KBM-7 (cell line): ENCODE measurements at places on chromosomes 7 and 10.

- no peak for DNase-seq
Measured at GRCh38 chr7:134818613-134819345, 39.3 kb downstream of the CALD1 start.

GRCh38 chr7:10075866-10076265, 897.8 kb upstream of the PHF14 start:
- DNase-seq: no peak

- no peak for DNase-seq
Measured at GRCh38 chr7:55591282-55591931, 19.1 kb upstream of the VOPP1 start.

GRCh38 chr10:103855852-103856796, 748 bp upstream of the SH3PXD2A start:
- DNase-seq: no peak

DNA sequence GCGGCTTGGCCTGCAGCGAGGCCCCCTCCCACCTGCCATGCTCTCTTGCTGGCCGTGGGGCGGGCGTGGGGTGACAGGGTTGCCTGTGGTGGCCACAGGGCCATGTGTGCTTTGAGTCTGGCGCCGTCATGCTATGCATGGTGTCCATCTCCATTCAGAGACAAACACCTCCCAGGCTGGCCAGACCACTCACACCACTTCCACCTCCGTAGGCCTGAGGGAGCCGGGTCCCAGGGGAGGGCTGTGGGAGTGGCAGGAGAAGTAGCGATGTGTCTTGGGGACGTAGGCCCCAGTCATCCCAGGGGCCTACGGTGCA, 65.5 kb downstream of the DNAJB6 start:
- no peak for DNase-seq

DNA sequence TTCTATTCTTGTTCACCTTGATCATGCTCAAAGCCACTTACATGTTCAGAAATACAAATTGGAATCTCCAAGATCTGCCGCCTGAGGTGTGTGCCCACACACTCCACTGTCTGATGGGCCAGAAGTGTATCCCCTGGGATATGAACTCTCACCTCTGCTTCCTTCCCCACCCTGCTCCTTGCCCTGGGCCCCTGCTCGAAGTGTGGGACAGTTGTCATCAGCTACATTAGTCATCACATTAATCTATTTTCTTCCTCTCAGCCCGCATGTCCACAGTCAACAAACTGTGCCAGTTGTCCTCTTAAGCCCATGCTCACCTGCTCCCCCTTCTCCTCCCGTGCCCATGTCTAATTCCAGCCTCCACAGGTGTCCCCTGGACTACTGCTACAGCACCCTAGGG, 154.7 kb downstream of the PTPN20 start:
- no peak for DNase-seq

- DNase-seq: no peak
Measured at GRCh38 chr7:46707973-46708372, 786.9 kb upstream of the IGFBP3 start.

DNA sequence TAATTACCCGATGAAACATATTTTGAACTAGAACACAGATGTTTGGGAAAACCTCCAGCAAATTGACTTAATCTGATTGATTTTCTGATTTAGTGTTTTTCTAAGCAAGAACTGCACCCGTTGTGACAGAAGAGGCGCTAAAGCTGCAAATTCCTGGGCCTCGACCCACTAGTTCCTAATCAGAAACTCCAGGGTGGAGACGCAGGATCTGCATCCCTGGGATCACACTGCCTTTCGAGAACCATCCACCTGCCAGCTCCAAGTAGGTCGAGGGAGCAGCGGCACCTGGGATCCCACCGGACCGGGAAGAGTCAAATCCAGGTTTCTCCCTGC, 136.8 kb upstream of the CDCA7L start:
- DNase-seq: no peak

- no peak for DNase-seq
Measured at GRCh38 chr7:77265666-77266065, 66.0 kb upstream of the FGL2 start.

- DNase-seq: no peak
Measured at GRCh38 chr7:18995270-18995671, 122.2 kb downstream of the TWIST1 start.

DNA sequence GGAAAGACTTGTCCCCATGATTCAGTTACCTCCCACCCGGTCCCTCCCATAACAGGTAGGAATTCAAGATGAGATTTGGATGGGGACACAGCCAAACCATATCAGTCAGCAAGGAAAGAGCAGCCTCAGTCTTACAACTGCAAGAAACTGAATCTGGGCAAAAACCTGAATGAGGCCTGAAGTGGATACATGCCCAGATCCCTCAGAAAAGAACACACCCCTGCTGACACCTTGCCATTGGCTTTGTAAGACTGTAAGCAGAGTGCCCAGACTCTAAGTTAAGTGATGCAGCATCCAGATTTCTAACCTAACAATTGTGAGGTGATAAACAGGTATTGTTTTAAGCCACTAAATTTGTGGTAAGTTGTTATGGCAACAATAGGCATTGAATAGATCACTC, 670.8 kb downstream of the SORCS1 start:
- no peak for DNase-seq

- DNase-seq: no peak
Measured at GRCh38 chr7:139827042-139827441, 2.0 kb upstream of the TBXAS1 start.

DNA sequence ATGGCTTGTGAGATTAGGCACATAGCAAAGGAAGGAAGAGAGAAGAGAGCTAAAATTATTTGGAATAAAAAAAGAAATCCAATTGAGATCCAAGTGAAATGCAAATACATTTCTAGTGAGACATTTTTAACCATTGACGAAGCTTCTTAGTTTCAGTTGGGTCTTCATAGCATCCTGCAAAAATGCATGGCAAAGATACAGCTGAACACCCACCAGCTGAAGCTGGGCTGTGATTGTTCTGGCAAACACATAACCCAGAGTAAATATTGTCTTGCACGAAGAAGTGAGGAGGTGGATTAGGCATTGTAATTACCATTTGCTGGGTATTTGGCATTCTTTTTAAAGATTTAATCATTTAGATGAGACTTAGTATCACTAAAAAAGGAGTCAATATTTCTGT, 409.4 kb downstream of the GRM8 start:
- no peak for DNase-seq

DNA sequence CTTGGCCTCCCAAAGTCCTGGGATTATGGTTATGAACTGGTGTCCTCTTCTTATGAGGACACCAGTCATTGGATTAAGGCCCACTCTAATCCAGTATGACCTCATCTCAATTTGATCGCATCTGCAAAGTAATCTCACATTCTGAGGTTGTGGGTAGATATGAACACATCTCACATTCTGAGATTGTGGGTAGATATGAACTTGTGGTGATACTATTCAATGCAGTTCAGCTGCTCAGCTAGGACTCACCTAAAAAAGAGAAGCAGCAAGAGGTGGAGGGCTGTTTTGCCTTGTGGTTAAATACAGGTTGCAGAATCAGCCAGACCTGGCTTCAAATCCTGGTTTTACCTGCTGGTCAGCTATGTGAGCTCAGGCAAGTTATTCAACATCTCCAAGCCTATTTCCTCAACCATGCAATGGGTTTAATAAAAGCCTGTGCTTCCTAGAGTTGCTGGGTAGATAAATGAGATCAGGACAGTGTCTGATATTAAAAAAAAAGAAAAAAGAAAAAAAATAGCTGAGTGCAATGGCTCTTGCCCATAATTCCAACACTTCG, 8.5 kb upstream of the BAG3 start:
- DNase-seq: no peak

GRCh38 chr10:95516774-95517373, 44.3 kb downstream of the SORBS1 start:
- DNase-seq: no peak

DNA sequence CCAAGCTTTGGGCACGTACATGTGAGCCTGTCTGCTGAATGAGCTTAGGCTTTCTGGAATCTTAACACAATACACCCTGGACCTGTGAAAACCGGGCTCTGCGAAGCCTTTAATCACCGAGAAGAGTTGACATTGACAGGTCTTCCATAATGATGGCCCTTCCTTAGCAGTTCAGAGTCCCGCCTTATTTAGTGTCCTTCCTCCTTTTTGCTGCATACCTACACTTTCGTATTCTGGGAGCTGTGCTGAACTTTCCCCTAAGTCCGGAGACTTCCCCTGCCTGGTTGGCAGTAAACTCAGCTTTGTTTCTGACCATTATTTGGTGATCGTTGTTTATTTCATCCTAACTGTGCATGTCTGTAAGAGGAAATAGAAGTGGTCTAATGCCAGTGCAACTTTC, 212.0 kb downstream of the CAMK1D start:
- peak; percentile 39 for DNase-seq

GRCh38 chr10:86234541-86235270, 131.9 kb downstream of the GRID1 start:
- no peak for DNase-seq

DNA sequence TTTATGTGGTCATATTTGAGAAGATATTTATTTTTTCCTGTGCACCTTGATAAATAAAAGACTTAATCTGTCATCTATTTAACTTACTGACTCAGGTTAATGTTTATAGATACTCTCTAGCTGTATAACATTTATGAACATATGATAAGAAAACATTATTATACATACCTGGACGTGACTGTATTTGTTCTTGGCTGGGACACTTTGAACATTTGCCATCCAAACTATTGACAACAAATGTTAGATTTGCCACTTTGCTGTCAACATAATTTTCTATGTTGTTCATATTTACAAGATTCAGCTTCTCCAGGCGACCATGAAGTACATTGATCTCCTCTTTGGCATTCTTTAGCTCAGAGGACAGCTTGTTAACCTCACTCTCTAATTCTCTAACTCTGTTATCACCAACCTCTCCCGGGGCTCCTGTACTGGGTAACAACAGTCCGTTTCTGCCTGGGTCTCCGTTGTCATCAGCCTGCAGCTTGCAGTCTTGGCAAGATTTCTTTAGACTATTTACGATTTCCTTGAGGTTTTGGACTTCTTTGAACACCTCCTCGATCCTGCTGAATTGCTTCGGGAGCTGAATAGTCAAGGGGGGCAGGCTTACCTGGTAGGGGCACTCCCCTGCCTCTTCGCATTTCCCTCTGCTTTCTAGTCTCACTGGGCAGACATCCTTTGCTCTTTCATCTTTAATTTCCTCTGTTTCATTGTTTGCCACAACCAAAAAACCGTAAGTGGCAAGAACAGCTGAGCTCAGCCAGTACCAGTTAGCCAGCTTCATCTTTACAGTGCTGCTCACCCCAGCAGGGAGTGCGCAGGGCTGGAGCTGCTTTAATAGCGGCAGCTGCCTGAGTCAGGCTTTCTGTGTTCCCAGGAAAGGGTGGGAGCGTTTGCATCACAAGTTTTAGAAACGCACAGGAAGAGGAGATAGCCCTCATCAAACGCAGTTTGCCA, at the start of gene FGL2:
Gene FGL2, minus strand, starts transcription at position 807 of the 954 bp plus-strand sequence. Its CDS starts 26 bp downstream, at position 781.
- DNase-seq: no peak

- no peak for DNase-seq
Measured at GRCh38 chr10:33660329-33660728, 325.9 kb upstream of the NRP1 start.

GRCh38 chr10:110498087-110498981, 627 bp downstream of the DUSP5 start:
- peak; percentile 41 for DNase-seq

GRCh38 chr10:50882540-50882983, 2.9 kb downstream of the A1CF start:
- DNase-seq: no peak

DNA sequence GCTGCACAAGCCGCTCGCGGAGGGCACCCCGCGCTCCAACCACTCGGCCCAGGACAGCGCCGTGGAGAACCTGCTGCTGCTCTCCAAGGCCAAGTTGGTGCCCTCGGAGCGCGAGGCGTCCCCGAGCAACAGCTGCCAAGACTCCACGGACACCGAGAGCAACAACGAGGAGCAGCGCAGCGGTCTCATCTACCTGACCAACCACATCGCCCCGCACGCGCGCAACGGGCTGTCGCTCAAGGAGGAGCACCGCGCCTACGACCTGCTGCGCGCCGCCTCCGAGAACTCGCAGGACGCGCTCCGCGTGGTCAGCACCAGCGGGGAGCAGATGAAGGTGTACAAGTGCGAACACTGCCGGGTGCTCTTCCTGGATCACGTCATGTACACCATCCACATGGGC, 50.0 kb downstream of the FIGNL1 start:
- no peak for DNase-seq

- no peak for DNase-seq
Measured at GRCh38 chr7:112130729-112131410, 75.3 kb downstream of the DOCK4 start.
